Activated CD4-positive, alpha-beta T cell treated with anti-CD3 and anti-CD28 coated beads, Interleukin-2, amount 10 ng/mL, durations not matched to agents 7 days and 5 days (primary cell): ENCODE measurements at places on chromosomes 2 and 18. TPM values are rescaled to one million over a fixed set of nuclear protein-coding genes. Genes with fewer than 3 reads are reported as not detected.

The DOK6 gene
- total RNA-seq, result not detected

The FEV gene
- total RNA-seq, result not detected

The IL1RL1 gene
- not detected for total RNA-seq

The GULP1 gene
- not detected for total RNA-seq

The TUBA3E gene
- total RNA-seq, result not detected

The CREB1 gene
- 92.5 TPM for total RNA-seq

The ZNF521 gene
- not detected for total RNA-seq

- H3K36me3 ChIP-seq, result peaks cover 34% of the 10 kb centered on the region
- peaks cover 11% of the 10 kb centered on the region for H3K4me1 ChIP-seq
- no peak for DNase-seq
- no peak overlapping the region for H3K27ac ChIP-seq
Observed at GRCh38 chr2:101900375-101900774, 91.4 kb upstream of the IL1R2 start.

- DNase-seq, result no peak
- no peak overlapping the region for H3K27ac ChIP-seq
Observed at GRCh38 chr2:116975608-116976007, 838.9 kb upstream of the DDX18 start.

DNA sequence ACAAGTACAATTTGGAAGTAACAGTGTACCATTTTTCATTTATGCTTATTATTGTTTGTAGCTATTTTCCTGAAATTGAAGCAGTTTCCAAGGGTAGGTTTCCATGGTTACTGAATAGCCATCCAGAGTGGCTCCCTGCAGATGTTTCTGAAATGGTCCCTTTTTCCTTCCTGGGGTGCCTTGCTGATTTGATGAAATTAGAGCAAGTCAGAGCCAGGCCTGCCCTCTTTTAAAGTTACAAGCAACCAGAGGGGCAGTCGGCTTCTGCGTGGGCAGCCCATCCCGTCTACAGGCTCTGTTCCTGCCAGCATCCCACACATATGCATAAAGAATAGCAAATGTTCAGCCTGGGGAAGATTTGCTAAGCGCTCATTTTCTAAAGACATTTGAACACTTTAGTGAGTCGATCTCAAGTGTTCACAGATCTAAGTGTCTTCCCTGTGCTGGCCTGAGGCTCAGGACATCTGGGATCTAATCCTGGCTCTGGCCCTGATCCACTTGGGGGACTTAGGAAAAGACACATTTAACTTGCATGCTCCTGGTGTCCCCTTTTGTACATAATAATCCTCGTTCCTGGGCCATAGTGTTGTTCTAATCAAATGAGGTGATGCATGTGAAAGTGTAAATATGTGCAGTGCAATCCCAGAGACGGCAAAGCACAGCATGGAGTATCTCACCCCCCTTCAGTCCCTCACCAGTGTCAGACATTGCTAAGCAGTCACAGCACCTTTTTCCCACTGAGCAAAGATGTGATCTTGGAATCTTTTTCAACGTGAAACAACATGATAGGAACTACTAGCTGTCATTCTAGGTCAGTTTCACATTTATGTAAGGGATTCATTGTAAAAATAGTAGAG is 92.2 kb downstream of the STPG4 start:
- H3K27me3 ChIP-seq, result no peaks in the 10 kb centered on the region
- H3K4me1 ChIP-seq, result peaks cover 3% of the 10 kb centered on the region
- DNase-seq, result no peak

DNA sequence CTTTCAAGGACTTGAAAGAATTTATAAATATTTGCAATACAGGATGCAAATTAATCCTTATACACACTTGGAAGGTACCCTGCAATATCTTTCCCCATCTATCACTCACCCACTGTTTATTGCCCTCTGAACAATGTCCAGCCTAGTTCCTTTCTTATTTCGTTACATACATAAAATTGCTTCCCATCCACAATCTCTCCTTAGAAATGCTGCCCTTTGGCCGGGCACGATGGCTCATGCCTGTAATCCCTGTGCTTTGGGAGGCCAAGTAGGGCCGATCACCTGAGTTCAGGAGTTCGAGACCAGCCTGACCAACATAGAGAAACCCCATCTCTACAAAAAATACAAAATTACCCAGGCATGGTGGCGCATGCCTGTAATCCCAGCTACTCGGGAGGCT is 41.2 kb upstream of the ATP8B1 start:
- H3K36me3 ChIP-seq, result no peaks in the 10 kb centered on the region
- H3K4me1 ChIP-seq, result peaks cover 11% of the 10 kb centered on the region
- H3K4me3 ChIP-seq, result no peak overlapping the region
- H3K27ac ChIP-seq, result no peak overlapping the region
- no peak for DNase-seq

DNA sequence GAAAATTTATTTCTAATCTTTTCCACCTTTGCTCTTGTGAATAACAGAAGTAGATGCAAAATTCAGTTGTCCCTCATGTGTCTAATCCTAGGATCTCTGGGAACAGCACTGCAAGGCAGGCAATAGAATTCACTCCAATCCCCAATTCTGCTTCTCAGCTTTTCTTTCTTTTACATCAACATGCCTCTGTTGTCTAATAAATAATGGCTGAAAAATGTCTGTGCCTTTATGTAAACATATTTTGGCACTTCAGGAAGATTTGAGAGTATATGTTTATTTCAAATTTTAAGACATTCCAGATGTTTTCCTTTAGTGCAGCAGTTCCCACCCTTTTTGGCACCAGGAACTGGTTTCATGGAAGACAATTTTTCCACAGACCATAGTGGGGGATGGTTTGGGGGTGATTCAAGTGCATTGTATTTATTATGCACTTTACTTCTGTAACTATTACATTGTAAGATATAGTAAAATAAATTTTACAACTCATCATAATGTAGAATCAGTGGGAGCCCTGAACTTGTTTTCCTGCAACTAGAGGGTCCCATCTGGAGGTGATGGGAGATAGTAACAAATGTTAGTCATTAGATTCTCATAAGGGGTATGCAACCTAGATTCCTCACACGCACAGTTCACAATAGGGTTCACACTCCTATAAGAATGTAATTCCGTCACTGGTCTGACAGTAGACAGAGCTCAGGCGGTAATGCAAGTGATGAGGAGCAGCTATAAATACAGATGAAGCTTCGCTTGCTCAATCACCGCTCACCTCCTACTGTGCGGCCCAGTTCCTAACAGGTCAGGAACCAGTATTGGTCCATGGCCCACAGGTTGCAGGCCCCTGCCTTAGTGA is 590.3 kb upstream of the CNTNAP5 start:
- H3K4me1 ChIP-seq, result no peaks in the 10 kb centered on the region
- DNase-seq, result no peak
- no peaks in the 10 kb centered on the region for H3K36me3 ChIP-seq
- H3K27me3 ChIP-seq, result no peaks in the 10 kb centered on the region
- H3K27ac ChIP-seq, result no peak overlapping the region

- H3K4me3 ChIP-seq, result no peak overlapping the region
- DNase-seq, result no peak
- no peak overlapping the region for H3K27ac ChIP-seq
- H3K4me1 ChIP-seq, result no peaks in the 10 kb centered on the region
- H3K36me3 ChIP-seq, result no peaks in the 10 kb centered on the region
- H3K27me3 ChIP-seq, result no peaks in the 10 kb centered on the region
Observed at GRCh38 chr18:78246050-78246449, 733.6 kb upstream of the SALL3 start.

- no peak overlapping the region for H3K4me3 ChIP-seq
- no peaks in the 10 kb centered on the region for H3K27me3 ChIP-seq
- no peaks in the 10 kb centered on the region for H3K4me1 ChIP-seq
Observed at GRCh38 chr2:221705185-221705877, 133.2 kb upstream of the EPHA4 start.

GRCh38 chr2:105777031-105777482 is 32.3 kb downstream of the NCK2 start:
- H3K36me3 ChIP-seq, result peaks cover 60% of the 10 kb centered on the region
- no peak for DNase-seq
- H3K4me1 ChIP-seq, result peaks cover 94% of the 10 kb centered on the region
- H3K27ac ChIP-seq, result peak overlapping the region; percentile 83
- H3K27me3 ChIP-seq, result no peaks in the 10 kb centered on the region
- peak overlapping the region; percentile 58 for H3K4me3 ChIP-seq

GRCh38 chr18:12010187-12010802 is 29.0 kb downstream of the IMPA2 start:
- H3K27ac ChIP-seq, result no peak overlapping the region
- H3K36me3 ChIP-seq, result no peaks in the 10 kb centered on the region
- no peaks in the 10 kb centered on the region for H3K27me3 ChIP-seq
- no peak for DNase-seq

DNA sequence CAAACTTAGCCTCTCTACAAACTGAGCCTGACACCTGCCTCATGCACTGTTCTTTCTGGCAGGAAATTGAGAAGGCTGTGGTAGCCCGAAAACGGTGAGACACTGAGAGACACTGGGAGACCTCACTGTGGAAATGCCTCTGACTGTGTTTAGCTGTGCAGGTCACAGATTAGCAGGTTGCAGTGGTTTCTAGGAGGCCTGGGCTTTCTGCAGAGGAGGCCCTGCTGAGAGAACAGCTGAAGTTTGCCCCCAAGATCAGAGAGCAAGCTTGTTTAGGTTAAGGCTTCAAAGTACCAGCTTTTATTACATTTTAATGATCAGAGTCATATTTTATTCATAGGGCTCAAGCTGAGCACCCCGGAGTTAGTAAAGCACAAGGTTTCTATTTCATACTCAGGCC is 68.7 kb upstream of the LYPD6 start:
- H3K4me1 ChIP-seq, result no peaks in the 10 kb centered on the region
- H3K4me3 ChIP-seq, result no peak overlapping the region
- H3K27me3 ChIP-seq, result no peaks in the 10 kb centered on the region

DNA sequence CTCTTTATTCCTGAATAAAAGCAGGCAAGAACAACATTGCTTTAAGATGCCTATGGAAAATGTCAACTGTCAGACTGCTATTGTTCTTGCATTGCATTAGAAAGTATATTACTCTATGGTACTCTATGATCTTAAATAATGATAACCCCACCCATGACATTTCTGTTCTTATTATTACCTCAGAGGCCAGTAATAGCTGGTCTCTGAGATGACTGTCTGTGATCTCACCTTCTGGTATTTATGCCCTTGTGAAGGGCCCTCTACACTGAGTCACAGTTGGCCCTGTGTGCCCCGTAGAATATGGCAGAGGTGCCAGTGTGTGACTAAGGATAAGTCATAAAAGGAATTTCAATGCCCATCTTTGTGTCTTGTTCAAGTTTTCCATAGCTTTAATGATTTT is 61.0 kb downstream of the SPP2 start:
- H3K4me1 ChIP-seq, result no peaks in the 10 kb centered on the region
- no peak overlapping the region for H3K4me3 ChIP-seq
- peaks cover 12% of the 10 kb centered on the region for H3K27me3 ChIP-seq
- no peak for DNase-seq
- no peaks in the 10 kb centered on the region for H3K36me3 ChIP-seq

- H3K36me3 ChIP-seq, result no peaks in the 10 kb centered on the region
- H3K27ac ChIP-seq, result no peak overlapping the region
- no peak overlapping the region for H3K4me3 ChIP-seq
- DNase-seq, result no peak
Observed at GRCh38 chr2:200705305-200706041, 106.2 kb upstream of the BZW1 start.

DNA sequence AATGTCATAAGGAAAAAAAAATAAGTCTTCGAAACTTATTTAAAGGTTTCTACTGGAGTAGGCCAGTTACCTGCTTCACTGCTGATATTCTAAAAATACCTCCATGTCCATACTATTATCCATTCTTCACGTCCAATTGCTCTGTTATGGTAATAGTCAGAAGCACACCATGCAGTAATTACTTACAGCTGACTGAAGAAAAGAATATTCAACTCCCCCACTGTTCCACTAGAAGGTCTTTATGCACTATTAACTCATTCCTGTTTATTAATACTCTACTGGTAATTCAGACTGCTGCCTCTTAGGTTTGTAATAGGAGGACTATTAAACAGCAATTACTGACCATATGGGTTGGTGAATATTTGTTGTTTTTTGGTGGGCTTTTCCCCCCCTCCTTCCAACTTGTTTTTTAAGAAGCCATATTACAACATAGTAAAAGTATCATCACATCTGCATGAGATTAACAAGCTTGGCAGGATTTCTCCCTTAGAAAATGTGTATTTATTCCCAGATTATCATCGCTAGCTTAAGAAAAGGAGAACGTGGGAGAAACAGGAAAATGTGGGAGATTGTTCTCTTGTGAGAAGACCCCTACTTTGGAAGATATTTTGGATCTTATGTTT is 806.4 kb upstream of the FANCL start:
- no peak overlapping the region for H3K4me3 ChIP-seq
- no peaks in the 10 kb centered on the region for H3K27me3 ChIP-seq
- no peaks in the 10 kb centered on the region for H3K4me1 ChIP-seq
- H3K36me3 ChIP-seq, result no peaks in the 10 kb centered on the region
- DNase-seq, result no peak

DNA sequence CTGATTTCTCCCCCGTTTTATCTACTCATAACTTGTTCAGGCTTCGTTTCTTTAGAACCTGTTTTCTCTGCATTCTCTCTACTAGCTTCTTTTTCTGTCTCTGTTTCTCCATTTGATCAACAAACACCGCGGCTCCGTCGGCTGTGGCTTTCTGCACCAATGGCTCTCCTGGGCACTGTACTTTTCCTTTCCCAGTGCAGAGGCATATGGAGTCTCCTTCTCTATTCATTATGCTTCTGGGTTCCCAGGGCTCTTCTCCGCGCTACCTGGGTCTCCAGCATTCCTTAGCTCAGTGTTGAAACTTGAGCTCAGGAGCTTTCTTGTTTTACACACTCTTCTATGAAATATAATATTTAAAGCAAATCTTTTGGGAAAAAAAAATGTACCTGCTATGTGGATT is 196.6 kb upstream of the SOX11 start:
- H3K4me3 ChIP-seq, result no peak overlapping the region
- H3K36me3 ChIP-seq, result no peaks in the 10 kb centered on the region
- no peaks in the 10 kb centered on the region for H3K27me3 ChIP-seq
- no peak for DNase-seq
- no peaks in the 10 kb centered on the region for H3K4me1 ChIP-seq

DNA sequence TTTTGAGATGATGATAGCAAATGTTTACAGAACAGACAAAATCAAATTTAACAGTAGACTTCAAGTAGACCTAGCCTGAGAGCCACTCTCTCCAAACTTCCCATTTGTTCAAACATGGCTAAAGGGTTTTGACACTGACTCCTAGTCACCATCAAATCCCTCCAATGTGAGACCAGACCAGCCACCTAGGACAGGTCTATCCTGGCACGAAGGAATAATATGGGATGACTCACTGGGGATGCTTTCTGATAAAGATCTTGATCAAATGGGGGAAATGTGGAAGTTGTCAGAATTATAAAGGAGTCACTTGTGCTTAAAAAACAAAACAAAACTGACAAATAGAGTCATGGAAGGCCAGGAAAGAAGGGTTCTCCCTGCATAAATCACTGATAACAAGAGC is 95.7 kb downstream of the EDAR start:
- H3K36me3 ChIP-seq, result peaks cover 13% of the 10 kb centered on the region
- H3K27ac ChIP-seq, result no peak overlapping the region
- DNase-seq, result no peak
- no peaks in the 10 kb centered on the region for H3K4me1 ChIP-seq

- H3K36me3 ChIP-seq, result peaks cover 28% of the 10 kb centered on the region
- no peaks in the 10 kb centered on the region for H3K27me3 ChIP-seq
- H3K4me3 ChIP-seq, result no peak overlapping the region
- H3K27ac ChIP-seq, result no peak overlapping the region
Observed at GRCh38 chr2:152743002-152743401, 24.6 kb downstream of the ARL6IP6 start.
